ENCODE measurements at places on chromosomes 1 and 21.

- DNase-seq = no peak
These were observed 124.0 kb downstream of the DMRTB1 start for GRCh38 chr1:53583021-53583867.

GRCh38 chr21:46156678-46157077, 1.3 kb upstream of the FTCD start:
- DNase-seq = no peak

DNA sequence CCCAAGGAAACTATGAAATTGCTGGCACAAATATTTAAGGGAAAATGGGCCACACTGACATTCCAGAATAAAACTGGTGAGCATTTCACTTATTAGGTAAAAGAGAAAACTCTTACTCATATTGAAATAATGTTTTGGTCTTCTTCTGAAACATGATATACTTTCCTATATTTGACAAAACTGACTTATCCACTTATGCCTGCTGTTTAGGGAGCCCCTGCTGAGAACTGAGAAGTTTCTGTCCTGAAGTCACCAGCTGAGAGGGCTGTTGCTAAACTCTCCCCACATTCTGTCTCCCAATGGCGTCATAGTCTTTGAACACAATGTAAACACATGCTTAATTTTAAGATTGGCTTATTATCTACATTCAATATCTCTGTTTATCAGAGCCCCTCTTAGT, 46.8 kb upstream of the ZC3H11B start:
- no peak for DNase-seq

GRCh38 chr1:11781297-11781696, 19.3 kb downstream of the C1orf167 start:
- DNase-seq = no peak

GRCh38 chr1:153790966-153791647, 15.9 kb downstream of the SLC27A3 start:
- DNase-seq = no peak

- no peak for DNase-seq
These were observed 83.2 kb downstream of the SH3GLB1 start for GRCh38 chr1:86787621-86788020.

Data from caudate nucleus (tissue), 63 donors.